NCI-H510A treated with DMSO at 0.1 percent for 48 hours (cell line): ENCODE measurements at places on chromosomes 5 and 9.

- DNase-seq, result no peak
These were observed 6.1 kb downstream of the RPS14 start for GRCh38 chr5:150443242-150444075.

GRCh38 chr5:68253624-68254585, 38.3 kb downstream of the PIK3R1 start:
- DNase-seq, result no peak

GRCh38 chr5:125317536-125317995, 571.1 kb upstream of the ZNF608 start:
- no peak for DNase-seq

GRCh38 chr9:107711542-107711941, 222.0 kb upstream of the KLF4 start:
- DNase-seq, result peak; percentile 3

DNA sequence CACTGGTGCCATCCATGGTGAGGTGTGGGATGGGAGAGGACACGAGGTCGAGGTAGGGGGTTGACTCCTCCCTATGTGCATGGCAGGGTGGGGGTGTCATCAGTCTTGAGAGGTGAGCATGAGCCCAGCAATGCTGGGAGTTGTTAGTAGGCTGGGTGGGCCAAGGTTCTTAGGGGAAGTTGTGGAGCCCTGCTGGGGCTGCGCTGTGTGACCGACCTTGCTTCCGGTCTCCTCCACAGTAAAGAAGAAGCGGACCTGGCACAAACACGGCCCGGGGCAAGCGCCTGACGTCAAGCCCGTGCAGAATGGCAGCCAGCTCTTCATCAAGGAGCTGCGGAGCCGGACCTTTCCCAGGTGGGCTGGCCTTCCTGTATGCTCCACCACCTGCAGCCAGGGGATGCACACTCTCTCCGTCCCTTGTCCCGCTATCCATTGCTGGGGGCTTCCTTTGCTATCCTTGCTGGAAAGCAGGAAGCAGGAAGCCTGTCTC, 59.8 kb downstream of the PHF2 start:
- no peak for DNase-seq

DNA sequence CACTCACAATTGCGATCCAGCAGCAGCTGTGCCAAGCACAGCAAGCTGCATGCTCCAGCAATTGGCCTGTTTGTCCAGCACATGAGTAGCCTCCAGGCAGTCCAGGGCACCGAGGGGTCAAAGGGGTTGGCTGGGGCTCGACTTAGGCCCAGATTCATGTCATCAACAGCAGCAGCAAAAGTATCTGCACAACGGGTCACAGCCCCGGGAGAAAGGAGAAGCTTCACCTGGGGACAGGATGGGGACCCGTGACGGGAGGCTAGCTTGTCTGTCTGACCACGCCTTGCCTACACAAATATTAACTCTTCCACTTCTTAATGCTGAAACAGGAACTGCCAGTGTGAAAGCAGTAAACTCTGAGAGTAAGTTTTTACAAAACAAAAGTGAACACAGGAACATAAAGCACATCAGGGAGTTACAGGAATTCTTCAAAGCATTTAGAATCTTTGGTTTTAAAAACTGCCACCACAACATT, 191.2 kb downstream of the PIK3R1 start:
- peak; percentile 31 for DNase-seq

- peak; percentile 53 for DNase-seq
These were observed 100.1 kb upstream of the LRRTM2 start for GRCh38 chr5:138975098-138975847.

DNA sequence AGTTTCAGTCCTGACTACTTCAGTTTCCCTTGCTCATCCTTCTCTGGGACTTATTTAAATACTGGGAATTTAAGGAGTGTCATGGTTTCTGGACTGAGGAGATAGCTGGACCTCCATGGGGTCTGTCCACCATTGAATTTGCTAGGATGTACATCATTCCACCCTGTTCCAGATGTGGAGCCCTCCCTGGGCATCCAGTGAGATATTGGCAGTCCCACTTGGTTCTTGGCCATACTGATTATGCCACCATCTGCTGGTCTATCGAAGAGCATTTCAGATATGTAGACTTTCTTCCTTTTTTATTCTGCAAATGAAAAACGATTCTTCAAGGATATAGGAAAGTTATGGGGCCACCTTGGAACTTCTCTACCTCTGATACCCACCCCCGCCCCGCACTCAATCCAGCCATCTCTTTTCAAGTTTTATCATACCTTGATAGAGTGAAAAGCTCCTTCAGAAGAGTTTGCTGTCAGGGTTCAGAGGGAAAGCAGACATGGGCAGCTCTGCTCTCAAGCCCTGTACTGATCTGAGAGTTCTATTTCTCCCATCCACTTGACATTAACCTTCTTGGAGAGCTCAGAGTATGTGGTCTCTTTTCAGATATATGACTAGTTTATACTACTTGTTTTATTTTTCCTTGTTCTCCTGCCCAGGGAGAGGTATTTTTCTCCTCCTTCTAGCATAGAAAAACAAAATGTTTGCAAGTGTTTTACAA, 490.7 kb upstream of the SGCD start:
- DNase-seq, result no peak

DNA sequence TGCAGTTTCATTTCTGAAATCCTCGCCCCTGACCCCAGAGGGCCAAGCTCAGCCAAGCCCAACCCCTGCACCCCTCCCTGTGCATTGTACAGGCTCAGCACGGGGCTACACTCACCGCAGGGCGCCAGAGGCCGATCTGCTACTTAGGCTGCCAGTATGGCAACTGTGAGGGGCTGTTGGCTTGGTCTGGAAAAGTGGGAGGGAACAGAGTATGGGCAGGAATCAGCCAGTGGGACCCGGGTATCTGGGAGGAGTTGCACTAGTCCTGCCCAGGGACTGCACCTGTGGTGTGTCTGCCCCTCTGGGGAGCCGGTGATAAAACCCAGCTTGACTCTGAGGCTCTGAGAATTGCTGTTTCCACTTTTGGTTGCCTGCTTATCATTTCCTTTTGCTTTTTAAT, 167.4 kb upstream of the KIF2A start:
- DNase-seq, result no peak

GRCh38 chr5:81097713-81098112, 135.4 kb upstream of the CKMT2 start:
- DNase-seq, result no peak

GRCh38 chr5:87997662-87998061, 271.0 kb downstream of the TMEM161B start:
- peak; percentile 1 for DNase-seq

GRCh38 chr9:133869674-133870405, 122.3 kb downstream of the VAV2 start:
- DNase-seq, result no peak

DNA sequence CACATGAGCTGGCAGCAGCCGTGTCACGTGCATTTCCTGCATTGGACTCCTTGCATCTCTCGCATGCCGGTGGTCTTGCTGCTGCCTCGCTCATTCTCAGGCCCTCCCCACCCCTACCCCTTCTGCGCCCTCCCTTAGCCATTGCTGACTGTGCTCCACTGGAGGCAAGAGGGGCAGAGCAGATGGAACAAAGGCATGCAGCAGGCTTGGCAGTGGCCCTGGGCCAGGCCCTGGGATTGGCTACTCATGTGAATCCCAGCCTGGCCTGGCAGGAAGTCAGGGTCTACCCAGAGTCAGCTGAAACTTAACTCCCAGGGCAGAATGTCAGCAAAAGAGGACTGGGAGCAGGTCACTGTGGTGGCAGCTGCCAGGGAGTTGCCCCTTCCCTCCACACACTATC, 62.3 kb downstream of the TSTD2 start:
- no peak for DNase-seq

- DNase-seq, result no peak
These were observed 8.5 kb downstream of the DOCK8 start for GRCh38 chr9:223152-223551.

DNA sequence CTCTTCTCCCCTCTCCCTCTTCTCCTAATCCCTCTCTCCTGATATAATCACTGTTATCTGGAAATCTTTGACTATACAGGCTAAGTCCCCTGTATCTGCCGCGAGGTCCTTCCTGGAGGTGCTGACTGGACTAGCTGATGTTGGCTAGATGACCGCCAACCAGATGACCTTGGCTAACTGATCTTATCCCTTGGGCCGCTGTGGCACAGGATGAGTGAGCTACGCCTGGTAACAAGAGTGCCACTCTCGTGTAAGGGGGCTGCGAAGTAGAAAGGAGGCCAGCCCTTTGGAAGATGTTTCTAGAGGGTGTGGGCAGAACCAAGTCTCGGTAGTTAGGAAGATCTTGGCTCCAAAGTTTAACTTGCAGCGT, 345 bp upstream of the PRRC1 start:
- DNase-seq, result peak; percentile 34

DNA sequence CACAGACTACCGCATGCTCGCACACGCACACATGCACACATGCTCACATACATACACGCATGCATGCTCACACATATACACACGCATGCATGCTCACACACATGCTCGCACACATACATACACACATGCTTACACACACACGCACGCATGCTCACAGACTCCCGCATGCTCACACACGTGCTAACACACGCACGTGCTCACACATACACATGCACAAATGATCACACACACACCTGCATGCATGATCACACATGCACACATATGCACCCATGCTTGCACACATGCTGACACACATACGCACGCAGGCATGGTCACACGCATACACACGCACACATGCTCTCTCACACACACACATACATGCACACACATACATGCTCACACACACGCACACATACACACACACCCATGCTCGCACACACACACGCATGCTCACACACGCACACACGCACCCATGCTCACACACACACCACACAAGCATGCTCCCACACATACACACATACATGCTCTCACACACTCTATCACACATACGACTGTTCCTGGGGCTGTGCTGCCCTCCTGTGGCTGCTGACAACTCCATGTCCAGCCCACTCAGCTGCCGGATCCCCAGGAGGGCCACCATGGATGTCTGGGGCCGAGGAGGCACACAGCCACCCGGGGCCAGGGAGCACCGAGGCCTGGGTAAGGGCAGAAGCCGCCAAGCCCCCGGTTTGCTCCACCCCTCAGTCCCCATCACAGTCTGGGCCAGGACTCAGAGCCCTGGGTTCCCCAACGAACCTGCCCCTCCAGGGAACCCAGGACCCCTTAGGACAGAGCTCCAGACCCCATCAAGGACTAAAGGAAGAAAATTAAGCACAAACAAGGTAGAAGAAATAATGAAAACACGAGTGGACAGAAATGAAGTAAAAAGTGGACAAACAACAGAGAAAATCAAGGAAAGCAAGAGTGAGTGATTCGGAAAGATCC, 31.4 kb upstream of the EGFL7 start:
- DNase-seq, result peak; percentile 51
